ENCODE measurements at places on chromosomes 11 and 22.
A peak's percentile ranks its signal among the peaks of the same experiment; 100 is the strongest.

GRCh38 chr11:45272701-45273100 is 13.4 kb downstream of the SYT13 start:
- DNase-seq = no peak

GRCh38 chr11:20015101-20015500 is 145.2 kb downstream of the DBX1 start:
- DNase-seq = no peak

DNA sequence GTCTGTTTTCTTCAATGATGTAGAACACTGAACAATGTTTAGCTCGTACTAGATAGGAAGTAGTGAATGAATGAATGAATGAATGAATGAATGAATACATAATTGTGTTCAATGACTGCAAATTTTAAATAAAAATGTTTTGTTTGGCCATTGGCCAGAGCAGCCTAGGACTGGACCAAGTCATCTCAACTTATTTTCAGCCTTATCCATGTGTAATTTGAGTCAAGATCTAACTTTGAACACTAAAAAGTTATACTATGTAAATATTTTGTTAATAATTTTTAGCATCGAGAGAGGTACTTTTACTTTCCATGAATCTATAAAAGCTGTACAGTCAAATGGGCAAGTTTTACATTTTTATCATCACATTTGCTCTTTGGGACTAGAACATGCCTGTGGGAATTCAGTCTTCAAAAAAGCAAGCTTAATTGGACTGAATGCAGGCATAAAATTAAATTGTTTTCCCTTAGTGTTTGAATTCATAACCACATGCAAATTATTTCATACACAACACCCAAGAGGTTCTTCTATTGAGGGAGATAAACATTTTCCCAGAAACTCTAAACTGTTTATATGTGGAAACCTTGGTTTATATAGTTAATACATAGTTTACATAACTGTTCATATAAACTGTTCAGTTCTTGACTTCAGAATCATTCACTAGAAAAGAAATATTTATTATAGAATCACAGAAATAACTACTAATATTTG is 222.1 kb upstream of the ANO3 start:
- no peak for DNase-seq

- no peak for DNase-seq
These were observed 559 bp downstream of the MRTFA start for GRCh38 chr22:40635940-40636379.

DNA sequence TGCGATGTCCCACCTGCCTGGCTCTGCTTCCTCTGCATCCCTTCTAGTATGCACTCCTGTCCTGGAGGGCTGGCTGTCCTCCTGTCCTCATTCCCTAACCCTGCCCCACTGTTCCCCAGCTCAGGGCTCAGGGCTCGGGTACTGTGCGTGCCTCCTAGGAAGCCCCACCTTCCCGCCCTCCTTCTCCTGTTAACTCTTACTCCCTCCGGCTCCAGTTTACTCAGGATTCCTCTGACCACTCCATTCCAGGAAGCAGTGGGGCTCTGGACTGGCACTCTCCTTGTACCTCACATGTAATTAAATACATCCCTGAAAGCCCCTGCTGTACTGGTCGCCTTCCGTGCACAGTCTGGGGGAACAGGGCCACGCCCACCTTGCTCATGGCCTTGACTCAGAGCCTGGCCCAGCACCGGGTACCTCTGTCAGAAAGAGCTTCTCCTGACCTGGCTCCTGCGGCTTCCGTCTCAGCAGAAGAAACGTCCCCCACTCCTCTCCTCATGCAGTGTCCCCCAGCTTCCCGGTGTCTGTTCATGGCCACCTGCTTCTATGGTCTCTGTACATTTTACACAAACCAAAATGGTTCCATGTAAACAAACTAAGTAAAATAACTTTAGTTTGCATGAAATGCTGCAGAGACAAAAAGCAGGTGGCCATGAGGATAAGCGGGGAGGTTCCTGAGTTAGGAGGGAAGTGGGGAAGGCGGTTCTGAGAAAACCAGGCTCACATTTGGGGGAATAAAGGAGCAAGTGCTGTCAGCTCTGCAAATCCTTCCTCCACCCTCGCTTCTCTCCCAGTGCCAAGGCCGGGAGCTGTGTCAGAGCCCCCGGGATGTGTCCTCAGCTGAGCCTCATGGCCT is 445.9 kb downstream of the BRD1 start:
- no peak for DNase-seq

DNA sequence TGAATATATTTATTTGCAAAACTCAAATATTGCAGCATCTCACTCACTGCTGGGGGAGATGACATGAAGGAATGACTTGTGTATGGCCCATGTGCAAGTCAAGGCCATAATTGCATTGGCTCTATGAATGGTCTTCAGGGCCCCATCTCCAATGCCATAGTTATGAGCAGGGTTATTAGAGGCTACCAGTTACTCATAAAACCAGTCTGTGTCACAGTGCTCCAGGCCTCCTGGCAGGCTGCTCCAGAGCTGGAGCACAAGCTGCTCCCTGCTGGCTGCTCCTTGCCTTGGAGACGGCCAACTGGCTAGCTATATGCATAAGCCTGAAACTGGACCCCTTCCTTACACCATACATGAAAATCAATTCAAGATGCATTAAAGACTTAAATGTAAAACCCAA is 145.7 kb downstream of the TRPC6 start:
- DNase-seq = no peak

DNA sequence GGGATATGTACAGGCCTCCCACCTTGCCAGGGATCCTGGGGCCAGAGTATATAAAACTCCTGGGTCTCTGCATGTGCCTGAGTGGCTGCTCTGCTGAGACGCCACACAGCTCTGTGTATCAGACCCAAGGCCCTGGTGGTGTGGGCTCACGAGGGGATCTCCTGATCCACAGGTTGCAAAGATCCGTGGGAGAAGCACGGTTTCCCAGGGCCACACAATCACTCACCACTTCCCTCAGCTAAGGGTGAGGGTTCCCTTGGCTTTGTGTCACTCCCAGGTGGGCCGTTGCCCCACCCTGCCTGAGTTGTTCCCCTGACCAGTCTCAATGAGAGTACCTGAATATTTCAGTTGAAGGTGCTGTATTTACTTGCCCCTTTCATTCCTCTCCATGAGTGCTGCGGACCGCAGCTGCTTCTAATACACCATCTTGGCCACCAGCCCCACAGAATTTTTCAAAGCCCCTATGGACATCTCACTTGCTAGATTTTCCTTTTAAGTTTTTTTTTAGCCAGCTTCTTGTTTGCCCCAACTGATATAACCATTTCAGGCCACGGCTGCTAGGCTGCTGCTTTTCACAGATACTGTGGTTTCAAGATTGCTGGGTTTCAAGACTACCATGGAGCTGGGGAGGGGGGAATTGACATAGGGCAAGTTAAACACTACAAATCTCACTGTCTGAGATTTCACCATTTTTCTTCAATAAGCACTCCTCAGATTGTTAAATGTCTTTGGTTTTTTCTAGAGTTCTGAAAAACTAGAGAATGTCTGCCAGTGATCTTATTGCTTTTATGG is 13.7 kb upstream of the DEPDC7 start:
- no peak for DNase-seq

- no peak for DNase-seq
These were observed 10.0 kb downstream of the CDPF1 start for GRCh38 chr22:46240073-46240472.

GRCh38 chr22:36775586-36775963 is 344 bp downstream of the IFT27 start:
- DNase-seq = peak; percentile 48

DNA sequence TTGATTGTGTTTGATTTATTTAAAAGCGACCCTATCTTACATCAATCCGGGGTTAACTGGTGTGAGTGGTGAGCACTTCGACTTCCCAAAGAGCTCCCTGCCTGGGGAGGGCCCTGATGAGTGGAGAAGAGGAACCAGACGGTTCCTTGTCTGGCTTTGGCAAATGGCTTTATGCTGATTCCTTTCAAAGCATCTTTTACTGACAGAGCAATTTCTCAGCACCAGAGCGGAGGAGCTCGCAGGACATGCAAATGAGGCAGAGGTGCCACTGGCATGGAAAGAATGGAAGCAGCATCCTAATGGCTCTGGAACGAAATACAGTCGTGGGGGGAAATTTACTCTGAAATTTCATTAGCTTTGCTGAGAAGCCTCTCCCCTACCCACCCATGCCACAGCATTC is 410.9 kb upstream of the B3GAT1 start:
- no peak for DNase-seq

DNA sequence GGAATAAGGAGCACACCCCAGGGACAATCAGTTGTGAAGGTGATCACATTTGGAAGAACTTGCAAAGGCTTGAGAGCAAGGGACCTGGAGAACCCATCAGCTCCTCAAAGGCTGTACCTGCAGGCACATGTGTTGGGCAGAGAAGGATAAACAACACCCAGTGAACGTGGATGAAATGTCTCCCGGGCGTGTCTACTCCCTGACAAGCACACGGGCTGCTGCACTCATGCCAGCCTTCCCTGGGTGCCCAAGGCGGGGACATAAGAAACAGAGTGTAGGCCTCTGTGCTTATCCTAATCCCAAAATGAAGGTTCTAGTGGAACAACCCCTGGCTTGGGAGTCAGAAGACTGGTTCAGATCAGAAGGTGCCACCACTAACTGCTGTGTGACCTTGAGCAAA is 46.7 kb downstream of the DSCAML1 start:
- no peak for DNase-seq

DNA sequence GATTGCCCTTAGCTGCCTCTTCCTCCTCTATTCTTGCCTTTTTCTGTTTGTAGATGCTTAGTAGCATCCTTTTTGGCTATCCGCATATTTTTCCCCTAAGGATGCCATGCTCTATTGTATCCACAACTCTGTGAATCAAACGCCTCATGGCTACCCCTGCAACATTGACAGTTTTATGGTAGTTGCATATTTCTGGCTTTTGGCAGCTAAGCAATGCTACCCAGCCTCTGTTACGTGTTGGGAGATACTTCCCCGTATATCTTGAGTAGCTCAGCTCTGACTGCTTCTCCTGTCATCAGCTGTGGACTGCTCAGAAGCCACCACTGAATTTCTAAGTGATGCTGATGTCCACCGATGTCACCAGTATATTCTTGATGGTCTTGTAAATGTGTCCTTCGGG is 15.1 kb upstream of the SLC3A2 start:
- no peak for DNase-seq

DNA sequence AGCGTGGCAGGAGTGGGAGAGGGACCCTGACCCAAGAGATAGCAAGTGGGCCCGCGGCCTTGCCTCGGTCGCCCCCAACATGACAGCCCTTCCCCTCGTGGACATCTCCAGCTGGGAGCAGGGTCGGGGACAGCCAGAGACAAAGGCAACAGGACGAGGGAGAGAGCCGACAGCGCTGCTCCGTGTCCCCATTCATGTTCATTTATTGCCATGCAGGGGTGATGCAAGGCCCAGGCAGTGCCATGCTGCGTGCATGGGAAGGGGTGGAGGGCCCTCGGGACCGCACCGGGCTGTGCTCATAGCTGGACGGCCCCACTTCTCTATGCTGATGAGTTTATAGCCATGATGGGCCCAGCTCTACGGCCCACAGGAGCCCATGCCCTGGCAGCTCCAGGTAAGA is 12.7 kb downstream of the MRPL23 start:
- no peak for DNase-seq

DNA sequence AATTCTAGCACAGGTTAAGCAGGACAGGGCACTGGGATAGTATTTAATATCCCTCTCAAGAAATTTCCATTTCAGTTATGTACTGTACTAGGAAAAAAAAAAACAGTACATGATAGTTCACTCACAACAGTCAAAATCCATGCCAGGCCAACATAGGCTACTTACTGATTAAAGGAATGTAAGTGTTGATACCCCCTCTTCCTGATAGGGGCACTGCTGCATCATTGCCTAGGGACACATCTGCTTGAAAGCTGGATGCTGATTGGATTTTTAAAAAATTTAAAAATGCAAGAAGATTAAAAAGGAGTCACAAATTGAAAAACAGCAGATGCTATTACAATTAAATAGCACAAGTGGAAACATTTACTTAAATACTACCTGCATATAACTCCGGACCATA is 43.4 kb downstream of the APOL5 start:
- DNase-seq = no peak

DNA sequence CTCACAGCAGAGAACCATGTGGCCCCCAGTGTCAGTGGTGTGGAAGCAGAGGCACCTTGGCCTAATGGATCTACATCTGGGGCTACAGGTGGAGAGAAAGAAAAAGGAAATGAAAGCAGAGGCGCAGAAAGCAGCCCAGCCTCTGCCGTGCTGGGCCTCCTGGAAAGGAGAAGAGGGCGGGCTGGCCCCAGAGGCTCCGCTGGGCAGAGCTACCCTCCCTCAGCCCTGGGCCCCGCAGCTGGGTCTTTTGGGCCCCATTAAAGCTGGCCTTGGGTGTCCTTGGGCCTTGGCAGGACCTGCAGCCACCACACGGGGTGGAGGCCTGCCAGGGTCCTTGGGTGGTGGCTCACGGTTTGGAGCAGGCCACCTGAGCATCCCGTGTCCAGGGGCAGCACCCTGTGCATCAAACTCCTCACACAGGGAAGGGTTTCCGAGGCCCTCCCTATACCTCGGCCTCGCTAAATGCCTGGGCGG is 31.6 kb upstream of the GAL start:
- DNase-seq = no peak

DNA sequence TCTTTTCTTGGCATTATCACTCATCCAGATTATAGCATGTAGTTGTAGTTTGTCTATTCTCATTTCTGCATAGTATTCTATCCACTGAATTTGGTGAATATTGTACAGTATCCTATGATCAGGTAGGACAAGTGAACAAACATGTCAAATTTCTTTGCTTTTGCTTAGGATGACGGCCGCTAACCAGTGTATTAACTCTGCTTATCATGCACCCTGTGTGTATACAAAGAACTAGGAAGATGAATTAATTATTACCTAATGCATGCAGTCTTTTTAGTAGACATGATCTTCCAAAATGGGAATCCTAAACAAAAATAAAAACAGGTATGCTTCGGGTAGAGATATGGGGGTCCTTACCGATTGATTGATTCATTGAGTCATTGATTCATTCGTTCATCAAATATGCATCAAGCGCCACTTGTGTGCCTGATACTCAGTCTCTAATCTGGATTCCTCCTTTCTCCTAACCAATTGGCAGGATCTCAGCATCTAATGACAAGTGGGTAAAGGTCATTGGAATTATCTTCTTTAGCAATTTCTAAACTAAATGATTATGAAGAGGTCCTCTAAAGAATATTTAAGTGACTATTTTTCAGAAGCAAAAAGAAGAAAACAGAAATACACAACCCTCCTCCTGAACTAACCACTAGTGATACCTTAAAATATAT is 27.9 kb downstream of the PRDM11 start:
- DNase-seq = no peak

- DNase-seq = no peak
These were observed 494.5 kb downstream of the BRD1 start for GRCh38 chr22:49333206-49333605.

GRCh38 chr11:83557653-83558052 is 271.5 kb upstream of the CCDC90B start:
- DNase-seq = no peak

Measured in endothelial cell (in vitro differentiated cells).